ENCODE measurements at places on chromosomes 7 and 10. TPM values are rescaled to one million over a fixed set of nuclear protein-coding genes. Genes with fewer than 3 reads are reported as not detected.
A peak's percentile ranks its signal among the peaks of the same experiment; 100 is the strongest.

GRCh38 chr7:13920053-13920697 is 69.3 kb downstream of the ETV1 start:
- peak; percentile 98 for DNase-seq

DNA sequence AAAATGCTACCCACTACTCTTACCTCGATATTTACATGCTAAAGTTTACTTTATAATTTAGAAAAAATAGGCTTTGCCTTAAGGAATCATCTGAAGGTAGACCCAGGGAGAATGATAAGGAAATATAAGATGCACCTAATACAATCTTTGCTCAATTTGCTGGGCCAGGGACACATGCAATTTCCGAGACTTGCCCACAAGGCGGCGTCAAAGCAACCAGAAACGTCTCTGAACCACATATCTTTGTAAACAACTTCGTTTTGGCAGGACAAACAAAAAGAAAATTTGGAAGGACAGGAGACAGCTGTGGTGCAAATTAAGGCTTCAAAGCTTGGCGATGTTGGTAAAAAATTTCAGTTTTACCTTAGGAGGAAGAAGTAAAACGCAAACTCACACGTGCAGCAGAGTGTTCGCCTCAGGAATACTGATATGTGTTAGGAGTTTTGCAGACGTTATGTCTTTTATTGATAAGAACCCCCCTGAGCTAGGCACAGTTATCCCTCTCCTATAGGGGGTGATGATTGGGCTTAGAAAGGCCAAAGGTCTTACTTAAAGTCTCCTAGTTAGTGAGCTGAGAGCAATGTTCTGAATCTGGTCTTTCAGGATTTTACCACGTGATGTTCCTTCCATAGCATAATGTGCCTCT is 134.3 kb downstream of the PRKCQ start:
- no peak for DNase-seq

DNA sequence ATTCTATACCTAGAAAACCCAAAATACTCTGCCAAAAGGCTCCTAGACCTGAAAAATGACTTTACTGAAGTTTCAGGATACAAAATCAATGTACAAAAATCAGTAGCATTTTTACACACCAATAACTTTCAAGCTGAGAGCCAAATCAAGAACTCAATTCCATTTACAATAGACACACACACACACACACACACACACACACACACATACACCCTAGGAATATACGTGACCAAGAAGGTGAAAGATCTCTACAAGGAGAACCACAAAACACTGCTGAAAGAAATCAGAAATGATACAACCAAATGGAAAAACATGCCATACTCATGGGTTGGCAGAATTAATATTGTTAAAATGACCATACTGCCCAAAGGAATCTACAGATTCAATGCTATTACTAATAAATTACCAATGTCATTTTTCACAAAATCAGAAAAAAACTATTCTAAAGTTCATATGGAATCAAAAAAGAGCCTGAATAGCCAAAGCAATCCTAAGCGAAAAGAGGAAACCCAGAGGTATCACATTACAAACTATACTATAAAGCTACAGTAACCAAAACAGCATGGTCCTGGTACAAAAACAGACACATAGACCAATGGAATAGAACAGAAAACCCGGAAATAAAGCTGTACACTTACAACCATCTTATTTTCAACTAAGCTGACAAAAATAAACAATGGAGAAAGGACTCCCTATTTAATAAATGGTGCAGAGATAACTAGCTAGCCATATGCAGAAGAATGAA is 122.0 kb downstream of the MICU1 start:
- no peak for DNase-seq

DNA sequence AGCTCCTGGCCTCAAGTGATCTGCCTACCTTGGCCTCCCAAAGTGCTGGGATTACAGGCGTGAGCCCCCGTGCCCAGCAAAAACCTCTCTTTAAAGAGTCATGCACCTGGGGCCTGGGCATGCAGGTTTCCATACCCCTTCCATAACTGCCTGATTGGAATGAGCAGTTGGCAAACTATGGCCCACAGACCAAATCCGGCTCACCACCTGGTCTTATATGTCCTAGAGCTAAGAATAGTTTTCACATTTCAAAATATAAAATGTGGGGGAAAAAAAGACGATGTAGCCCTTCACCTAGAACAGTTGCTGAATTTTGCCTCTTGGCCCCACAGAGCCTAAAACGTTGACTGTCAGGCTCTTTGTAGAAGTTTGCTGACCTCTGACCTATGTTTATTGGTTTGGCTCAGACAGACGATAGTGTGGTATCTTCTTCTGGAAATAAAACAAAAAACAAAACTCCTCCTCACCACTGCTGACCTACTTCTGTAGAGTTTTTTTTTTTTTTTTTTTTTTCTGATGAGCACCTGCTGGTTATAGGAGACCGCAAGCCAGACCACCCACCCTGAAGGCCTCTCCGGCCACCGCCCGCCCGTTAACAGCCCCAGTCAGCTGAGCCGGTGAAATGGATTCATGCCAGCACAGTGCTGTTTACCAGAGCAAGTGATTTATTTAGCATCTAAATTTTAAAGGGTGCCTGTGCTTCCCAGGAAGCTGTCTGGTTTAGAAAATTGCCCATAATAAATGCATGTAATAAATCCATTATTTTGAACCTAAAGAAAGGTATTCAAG is 33.5 kb upstream of the SFRP5 start:
- no peak for DNase-seq

SPDYE1 gene
- not detected for total RNA-seq
